GDM1 (cell line): ENCODE measurements at places on chromosomes 5 and 9.

DNA sequence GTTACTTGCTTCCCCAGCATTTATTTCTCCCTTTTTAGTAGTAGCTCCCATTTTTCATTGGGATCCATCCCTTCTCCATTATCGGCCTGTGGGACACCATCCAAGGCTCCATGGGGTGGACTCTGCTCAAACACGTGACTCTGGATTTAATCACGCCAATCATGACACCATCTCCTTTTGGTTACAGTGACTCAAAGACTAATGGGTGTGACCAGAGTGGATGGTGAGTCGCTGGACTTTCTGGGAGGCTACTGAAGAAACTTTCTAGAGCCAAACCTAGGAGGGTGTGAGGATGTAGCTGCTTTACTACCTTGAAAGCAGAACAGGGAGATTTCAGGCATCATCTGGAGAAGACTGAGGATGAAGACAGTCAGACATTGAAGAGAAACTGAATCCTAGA is 93.1 kb downstream of the PJA2 start:
- DNase-seq: no peak

DNA sequence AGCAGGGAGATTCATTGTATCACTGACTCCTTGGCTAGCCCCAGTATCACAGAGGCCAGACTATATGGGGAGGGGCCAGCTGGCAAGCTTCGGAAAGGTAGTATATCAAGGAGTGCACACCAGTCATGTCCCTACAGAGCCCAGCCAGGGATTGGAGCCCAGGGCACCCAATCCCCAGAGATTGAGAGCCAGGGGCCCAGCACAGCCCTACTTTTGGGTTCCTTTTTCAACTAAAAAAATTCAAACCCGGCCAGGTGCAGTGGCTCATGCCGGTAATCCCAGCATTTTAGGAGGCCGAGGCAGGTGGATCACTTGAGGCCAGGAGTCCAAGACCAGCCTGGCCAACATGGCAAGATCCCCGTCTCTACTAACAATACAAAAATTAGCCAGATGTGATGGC is 5.4 kb upstream of the MYORG start:
- DNase-seq: no peak

GRCh38 chr9:127278372-127278771 is 13.8 kb downstream of the GARNL3 start:
- DNase-seq: no peak

GRCh38 chr5:1004461-1005248 is 3.9 kb upstream of the NKD2 start:
- DNase-seq: no peak

- DNase-seq: no peak
These were observed 846 bp downstream of the MGAT1 start for GRCh38 chr5:180801596-180802324.

DNA sequence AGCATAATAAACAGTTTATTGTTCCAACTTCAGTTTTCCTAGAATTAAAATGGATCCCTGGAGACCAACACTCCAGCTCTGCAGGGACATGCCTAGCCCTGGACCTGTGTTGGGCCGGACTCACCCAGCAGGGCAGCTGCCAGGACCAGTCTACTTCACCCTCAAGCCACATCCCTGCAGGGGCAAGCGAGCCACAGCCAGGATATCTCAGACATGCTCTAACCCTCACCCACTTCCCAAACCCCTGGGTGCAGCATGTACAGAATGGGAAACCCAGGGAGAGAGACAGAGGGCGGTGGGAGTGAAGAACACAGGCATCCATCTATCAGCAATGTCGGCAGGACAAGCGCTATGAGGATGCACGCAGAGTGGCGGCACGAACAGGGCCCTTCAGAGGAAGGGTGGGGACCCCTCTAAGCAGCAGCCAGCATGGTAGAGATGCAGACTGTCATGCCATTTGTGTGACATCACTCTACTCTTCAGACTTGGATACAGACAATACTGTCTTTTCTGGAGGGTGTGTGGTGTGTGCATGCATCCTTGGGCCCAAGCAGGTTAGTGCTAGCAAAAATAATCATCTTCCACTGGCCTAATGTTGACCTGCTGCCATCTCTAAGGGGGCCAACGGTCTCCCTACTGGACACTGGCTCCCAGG is 83.1 kb downstream of the SEMA4D start:
- no peak for DNase-seq

GRCh38 chr9:138007918-138008841 is 130.6 kb downstream of the CACNA1B start:
- DNase-seq: no peak

DNA sequence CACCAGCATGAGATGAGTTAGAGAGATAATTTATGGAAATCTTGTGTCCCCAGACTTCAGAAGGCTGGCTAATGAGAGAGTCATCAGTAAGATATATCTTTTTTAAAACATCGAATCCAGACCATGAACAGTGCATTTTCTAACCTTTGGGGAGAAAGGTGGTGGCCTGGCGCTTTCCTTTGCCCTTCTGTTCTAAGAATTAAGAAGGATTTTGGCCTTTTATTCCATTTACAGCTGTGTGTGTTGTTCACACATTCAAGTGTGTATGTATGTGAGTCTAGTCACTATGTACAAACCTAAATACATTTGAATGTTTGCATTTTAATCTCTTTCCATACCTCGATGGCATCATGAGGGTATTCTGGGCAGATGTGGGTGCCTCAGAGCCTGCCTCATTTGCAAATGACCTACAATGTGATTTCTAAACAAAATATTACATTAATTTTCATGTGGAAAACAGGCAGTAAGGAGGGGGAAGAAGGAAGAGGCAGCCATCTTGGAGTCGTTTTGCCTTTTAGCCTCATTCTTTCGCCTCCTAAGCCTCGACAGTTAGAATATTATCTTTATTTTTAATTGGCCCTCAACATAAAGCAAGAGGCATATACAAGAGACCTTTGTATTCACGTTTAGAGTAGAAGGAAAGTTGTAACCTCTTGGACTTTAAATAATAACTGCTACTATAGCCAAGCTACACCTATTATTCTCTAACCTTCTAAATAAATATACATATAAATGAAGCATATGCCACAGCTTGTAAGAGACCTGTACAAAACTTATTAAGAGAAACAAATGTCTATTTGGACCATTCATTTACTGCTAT is 125.3 kb upstream of the TMEM161B start:
- DNase-seq: no peak

- DNase-seq: no peak
These were observed 6.9 kb downstream of the TNFAIP8 start for GRCh38 chr5:119362714-119363113.

DNA sequence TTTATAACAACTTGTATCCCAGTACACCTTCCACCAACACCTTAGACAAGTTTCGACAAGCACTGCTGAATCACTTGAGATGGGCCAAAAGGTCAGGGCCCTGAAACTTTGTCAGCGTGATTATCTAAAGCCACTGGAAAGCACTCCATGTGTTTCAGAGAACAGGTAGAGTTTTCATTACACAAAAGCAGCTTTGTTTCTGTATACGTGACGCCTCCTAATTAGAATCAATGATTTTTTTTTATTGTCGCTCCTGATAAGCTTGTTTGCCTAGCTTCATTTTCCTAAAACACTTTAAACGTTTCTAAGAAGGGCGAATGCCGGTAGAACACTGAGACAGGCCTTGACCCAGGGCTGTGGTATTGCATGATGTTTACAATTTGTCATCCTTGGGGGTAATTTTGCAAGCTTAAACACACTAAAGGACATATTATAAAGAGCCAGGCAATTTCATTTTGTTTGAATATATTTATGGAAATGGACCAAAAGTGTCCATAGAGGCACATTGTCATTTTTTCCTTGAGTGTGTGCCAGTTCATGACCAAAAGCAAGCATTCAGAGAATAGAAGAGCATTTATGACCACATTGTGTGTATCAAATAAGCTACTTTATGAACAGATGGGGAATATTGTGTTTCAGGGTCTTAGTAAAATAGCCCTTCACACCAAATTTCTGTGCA is 193.6 kb downstream of the GLIS3 start:
- DNase-seq: no peak

GRCh38 chr9:113238859-113239232 is 17.5 kb downstream of the SLC31A1 start:
- no peak for DNase-seq
